Kidney (tissue), 22 donors: ENCODE measurements at places on chromosomes 6 and 20. TPM values are rescaled to one million over a fixed set of nuclear protein-coding genes. Genes with fewer than 3 reads are reported as not detected.

DNA sequence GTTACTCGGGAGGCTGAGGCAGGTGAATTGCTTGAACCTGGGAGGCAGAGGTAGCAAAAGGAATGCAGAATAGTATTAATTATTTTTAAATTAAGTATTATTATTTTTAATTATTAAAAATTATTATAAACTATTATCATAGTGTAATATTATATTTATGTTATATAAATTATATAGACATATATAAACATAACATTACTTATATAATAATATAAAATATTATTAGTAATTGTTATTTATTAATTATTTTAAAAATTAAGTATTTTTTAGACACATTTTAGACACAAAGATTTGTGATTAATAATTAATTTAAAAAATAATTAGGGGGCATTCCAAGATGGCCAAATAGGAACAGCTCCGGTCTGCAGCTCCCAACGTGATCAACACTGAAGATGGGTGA is 31.7 kb upstream of the TGM3 start:
- no peak for DNase-seq

- DNase-seq = no peak
These were observed 6.8 kb upstream of the CST8 start for GRCh38 chr20:23484081-23484480.

GRCh38 chr6:140344142-140344913 is 969.9 kb upstream of the CITED2 start:
- no peak for DNase-seq

DNA sequence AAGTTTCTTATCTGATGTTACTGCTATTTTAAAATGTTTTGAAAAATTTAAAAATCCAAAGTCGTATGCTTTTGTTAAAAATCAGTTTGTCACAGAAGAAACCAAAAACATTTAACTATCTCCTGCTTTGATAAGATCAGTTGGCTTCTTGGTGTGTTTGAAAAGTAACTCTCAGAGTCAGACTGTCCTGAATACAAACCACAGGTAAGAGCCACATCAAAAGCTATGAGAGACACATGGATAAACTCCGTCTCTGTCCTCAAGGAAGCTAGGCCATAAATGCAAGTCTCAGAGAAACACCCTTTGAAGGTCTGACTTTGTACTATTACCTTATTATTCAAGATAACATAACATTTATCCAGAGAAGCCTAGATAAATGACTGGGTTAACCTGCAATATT is 7.7 kb downstream of the HBS1L start:
- no peak for DNase-seq

DNA sequence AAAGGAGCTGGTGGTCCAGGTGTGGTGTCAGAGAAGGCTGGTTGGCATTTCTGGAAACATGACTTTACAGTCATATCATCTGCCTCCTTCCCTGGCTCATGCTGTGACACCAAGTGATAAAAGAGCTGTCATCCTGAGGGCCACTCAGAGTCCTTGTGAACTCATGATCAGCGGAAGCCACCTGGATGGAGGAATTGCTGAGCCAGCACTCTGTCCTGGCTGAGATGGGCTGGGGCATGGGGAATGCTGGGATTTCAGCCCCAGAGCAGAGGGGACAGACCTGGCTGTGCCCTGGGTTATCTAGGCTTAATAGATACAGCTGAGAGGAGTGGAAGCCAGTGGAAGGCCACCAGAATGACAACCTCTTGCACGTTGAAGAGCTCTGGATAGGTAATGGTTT is 214.3 kb downstream of the DHX35 start:
- DNase-seq = no peak

DNA sequence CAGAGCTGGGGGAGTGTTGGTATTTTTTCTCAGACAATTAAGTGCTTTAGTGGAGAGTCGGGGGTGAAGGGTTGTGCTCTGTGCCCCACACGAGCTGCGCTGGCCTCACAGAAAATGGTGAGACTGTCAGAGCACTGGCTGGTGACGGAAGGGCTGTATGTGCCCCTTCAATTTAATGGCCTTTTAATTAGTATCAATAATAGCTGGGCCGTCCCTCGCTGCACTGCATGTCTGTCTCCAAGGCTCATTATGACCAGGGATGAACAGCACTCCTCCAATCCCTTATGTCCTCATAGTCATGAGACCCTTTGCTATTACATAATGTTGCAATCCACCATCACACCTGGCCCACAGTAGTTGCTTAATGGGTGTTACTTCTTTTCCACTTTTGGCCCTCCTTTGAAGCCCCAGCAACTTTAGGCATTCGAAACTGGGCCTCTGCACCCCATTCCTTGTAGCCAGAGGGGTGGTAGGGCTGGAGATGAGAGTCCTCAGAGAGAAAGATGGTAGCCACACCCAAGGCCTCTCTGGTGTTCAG is 9.5 kb upstream of the RALY start:
- DNase-seq = peak; percentile 45

The HMGCLL1 gene
- total RNA-seq = 0.94 TPM

The PTCRA gene
- total RNA-seq = not detected
